ENCODE measurements at places on chromosomes 13 and 19.

- DNase-seq = no peak
Observed at GRCh38 chr13:94431987-94432386, 47.5 kb downstream of the DCT start.

- no peak for DNase-seq
Observed at GRCh38 chr13:102900193-102900608, 54.4 kb downstream of the ERCC5 start.

DNA sequence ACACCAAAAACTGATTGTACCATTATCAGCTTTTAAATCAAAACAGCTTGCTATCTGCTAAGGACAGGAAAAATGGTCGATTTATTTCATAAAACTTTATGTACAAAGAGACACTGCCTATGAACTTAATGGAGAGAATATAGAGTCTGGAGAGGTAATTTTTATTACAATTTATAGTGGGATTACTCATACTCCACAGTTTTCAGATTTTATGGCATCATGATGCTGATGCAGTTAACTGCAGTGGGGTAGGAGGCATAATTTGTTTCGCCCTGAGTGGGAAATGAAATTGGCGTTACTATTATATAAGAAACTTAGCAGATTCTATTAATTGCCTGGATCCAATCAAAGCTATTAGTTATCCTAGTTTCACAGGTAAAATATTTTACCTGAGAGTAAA, 301.4 kb downstream of the KLF12 start:
- DNase-seq = no peak

DNA sequence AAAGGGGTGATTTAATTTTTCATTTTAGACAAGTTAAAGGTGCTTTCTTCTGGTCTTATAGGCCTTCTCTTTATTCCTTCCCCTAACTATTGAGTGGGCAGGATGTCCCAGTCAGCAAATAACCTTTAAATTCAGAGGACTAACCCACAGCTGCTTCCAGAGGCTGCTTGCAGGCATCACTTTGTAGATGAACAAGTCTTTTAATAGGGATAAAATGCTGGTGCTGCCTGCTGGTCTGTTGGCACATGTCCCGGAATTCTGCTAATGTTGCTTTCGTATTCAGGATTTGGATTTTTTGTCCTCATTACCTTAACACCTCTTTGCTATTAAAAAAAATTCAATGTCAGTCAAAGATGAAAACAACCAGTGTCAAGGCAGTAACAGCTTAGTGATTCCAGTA, 132.7 kb upstream of the KL start:
- DNase-seq = no peak

DNA sequence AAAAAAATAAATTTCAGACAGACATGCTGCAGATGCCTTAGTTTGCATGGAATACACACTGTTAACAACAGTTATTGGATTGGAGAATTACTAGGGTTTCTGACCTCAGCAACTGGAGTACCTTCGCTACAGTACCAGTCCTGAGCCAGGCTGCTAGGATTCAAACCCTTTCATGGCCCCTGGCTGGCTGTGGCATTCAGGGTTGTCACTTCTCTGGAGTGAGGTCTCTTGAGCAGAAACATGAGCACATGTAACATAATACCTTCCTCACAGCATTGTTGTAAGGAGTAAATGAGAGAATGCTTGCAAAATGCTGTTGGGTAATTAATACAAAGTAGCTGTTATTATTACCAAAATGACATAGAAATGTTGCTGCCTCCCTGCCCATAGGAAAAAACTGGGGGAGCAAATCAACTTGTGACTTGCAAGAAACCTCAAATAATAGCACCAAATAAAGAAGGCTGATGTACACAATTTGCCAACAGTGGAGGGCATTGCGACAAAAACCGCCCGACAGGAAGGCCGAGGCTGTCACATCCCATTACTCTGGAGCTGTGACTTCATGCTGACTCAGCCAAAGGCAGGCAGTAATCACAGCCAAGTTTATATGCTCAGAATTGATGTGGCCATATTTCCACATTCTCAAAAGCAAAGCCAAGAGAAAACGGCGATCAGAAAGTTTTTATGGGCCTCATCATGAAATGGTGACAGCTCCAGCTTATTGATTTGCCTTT, 100.4 kb downstream of the RFC3 start:
- no peak for DNase-seq

DNA sequence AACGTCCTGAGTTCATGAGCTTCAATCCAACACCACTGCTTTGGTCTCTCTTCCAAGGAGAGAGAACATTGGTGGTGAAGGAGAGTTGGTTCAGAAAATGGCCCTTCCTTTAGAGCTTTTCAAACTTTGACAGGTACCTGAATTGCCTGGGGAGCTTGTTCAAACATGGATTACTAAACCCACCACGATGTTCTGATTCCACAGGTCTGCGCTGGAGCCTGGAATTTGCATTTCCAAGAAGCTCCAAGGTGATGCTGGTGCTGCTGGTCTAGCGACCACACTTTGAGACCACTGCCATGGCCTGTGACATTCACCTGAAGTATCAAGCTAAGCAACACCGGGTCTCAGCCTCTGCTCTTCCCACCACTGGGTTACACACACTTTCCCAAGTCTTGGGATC, 60.2 kb downstream of the GSX1 start:
- DNase-seq = no peak

DNA sequence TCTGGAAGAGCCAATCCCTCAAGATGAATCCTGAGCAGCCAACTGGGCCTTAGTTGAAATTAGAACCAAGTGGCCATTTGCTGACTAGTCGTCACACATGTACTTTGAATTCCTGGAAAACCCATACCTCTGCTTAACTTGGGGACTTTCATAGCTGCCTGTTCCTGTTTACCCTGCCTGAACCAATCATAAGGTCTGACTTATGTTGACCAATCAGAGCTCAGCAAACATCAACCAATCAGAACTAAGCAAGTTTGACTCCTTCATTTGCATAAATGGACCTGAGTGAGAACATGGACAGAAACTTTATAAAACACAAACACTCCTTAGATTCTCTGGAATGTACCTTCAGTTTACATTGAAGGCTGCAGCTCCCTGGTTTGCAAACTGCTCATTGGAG, 50.8 kb downstream of the LATS2 start:
- DNase-seq = no peak

GRCh38 chr13:43657485-43657884, 129.3 kb downstream of the ENOX1 start:
- no peak for DNase-seq

Data from activated naive CD8-positive, alpha-beta T cell treated with anti-CD3 and anti-CD28 coated beads, Interleukin-2, amount 10 ng/mL, durations not matched to agents 7 days and 5 days (primary cell).